Osteocyte (in vitro differentiated cells): ENCODE measurements at places on chromosomes 4 and X. TPM values are rescaled to one million over a fixed set of nuclear protein-coding genes. Genes with fewer than 3 reads are reported as not detected.

DNA sequence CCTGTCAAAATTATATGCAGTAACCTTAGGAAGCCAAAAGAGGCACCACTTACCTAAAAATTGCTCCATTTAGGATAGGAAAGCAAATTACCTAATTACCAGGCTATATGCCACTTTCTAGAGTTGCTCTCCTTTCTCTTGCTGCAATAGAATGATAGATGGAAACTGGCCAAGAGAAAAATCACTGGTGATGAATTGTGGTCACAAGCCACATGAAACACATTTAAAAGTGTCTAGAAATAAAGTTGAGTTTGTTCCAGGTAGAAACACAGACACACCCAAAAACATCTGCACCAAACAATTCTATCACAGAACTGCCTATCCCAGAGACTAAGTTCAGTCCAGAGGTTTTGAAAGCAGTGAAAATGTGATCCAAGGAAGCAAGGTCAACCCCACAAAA, 337.7 kb downstream of the PCDH19 start:
- no peak overlapping the region for H3K4me3 ChIP-seq
- no peak overlapping the region for H3K27ac ChIP-seq
- H3K27me3 ChIP-seq = no peaks in the 10 kb centered on the region
- H3K4me1 ChIP-seq = no peaks in the 10 kb centered on the region
- H3K36me3 ChIP-seq = no peaks in the 10 kb centered on the region

PAGE4 gene
- total RNA-seq = not detected in 2 replicates

- no peaks in the 10 kb centered on the region for H3K36me3 ChIP-seq
- no peak overlapping the region for H3K27ac ChIP-seq
- no peak overlapping the region for H3K4me3 ChIP-seq
- no peak for DNase-seq
Observed at GRCh38 chr4:83947125-83947829, 411.4 kb downstream of the GPAT3 start.

SYN1 gene
- total RNA-seq = 0.71 and 1.9 TPM in 2 replicates

GRCh38 chrX:10387011-10387410, 230.2 kb downstream of the CLCN4 start:
- H3K27ac ChIP-seq = no peak overlapping the region
- H3K36me3 ChIP-seq = peaks cover 3% of the 10 kb centered on the region
- H3K27me3 ChIP-seq = no peaks in the 10 kb centered on the region
- no peak for DNase-seq

GRCh38 chr4:153159016-153159415, 45.2 kb upstream of the TRIM2 start:
- H3K4me3 ChIP-seq = no peak overlapping the region
- no peak overlapping the region for H3K27ac ChIP-seq
- no peak for DNase-seq
- H3K27me3 ChIP-seq = peaks cover 8% of the 10 kb centered on the region
- no peaks in the 10 kb centered on the region for H3K36me3 ChIP-seq
- H3K4me1 ChIP-seq = peaks cover 28% of the 10 kb centered on the region

ENPP6 gene
- total RNA-seq = not detected in 2 replicates

DNA sequence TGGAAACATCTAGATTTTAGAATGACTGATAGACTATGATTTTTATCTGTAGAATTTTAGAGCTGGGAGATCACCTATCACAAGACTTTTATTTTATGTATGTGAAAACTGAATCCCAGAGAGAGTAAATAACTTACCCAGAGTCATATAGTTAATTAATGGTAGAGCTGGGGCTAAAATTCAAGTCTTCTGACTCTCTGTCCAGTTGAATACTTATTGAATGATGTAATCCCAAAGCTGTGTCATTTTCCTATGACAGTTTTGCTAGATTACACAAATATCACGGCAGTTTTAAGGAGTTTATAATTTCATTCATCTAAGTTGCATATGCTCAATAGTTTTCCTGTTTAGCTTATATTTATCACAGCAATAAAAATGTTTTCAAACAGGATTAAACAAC, 6.7 kb downstream of the NRK start:
- no peak overlapping the region for H3K4me3 ChIP-seq
- no peaks in the 10 kb centered on the region for H3K36me3 ChIP-seq
- DNase-seq = no peak
- peaks cover 6% of the 10 kb centered on the region for H3K4me1 ChIP-seq
- no peaks in the 10 kb centered on the region for H3K27me3 ChIP-seq

- no peak overlapping the region for H3K4me3 ChIP-seq
- no peaks in the 10 kb centered on the region for H3K36me3 ChIP-seq
- no peak overlapping the region for H3K27ac ChIP-seq
- no peaks in the 10 kb centered on the region for H3K4me1 ChIP-seq
- DNase-seq = no peak
Observed at GRCh38 chr4:31187979-31188378, 467.8 kb downstream of the PCDH7 start.

FAAH2 gene
- 0.30 and 0.81 TPM in 2 replicates for total RNA-seq

- no peaks in the 10 kb centered on the region for H3K27me3 ChIP-seq
- peaks cover 12% of the 10 kb centered on the region for H3K36me3 ChIP-seq
- no peak overlapping the region for H3K4me3 ChIP-seq
- peaks cover 11% of the 10 kb centered on the region for H3K4me1 ChIP-seq
- H3K27ac ChIP-seq = no peak overlapping the region
- DNase-seq = no peak
Observed at GRCh38 chr4:122167369-122167768, 15.2 kb downstream of the BLTP1 start.

CXCR3 gene
- total RNA-seq = not detected in 2 replicates

TLL1 gene
- 39.2 and 39.7 TPM in 2 replicates for total RNA-seq

DUX4 gene
- not detected in 2 replicates for total RNA-seq

- H3K36me3 ChIP-seq = no peaks in the 10 kb centered on the region
- H3K27ac ChIP-seq = no peak overlapping the region
- no peaks in the 10 kb centered on the region for H3K4me1 ChIP-seq
- no peak for DNase-seq
Observed at GRCh38 chrX:42751573-42751972, 26.4 kb downstream of the PPP1R2C start.

ZNF711 gene
- total RNA-seq = 8.8 and 8.9 TPM in 2 replicates

DNA sequence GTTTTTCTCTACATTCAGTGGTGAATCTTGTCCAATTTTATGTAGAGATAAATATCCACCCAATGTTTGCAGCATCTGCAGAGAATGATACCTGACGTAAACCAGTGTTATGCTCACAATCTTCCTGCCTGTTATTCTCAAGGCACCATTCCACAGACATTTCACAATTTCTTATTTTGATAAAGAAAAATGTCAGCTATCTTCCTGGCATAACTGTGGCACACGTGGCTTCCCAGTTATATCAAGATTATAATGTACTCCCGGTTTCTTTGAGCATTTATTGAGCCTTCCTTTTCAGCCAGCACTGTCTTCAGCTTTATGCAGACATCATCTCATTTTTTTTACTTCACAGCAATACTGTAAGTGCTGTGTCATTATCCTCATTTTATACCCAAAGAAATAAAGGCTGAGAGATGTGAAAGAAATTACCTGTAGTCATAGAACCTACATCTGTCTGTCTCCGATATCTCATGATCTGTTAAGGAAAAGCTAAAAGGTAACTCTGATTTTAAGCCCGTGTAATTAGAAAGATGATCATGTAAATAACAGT, 1300.8 kb upstream of the TENM3 start:
- H3K36me3 ChIP-seq = no peaks in the 10 kb centered on the region
- DNase-seq = no peak
- H3K4me1 ChIP-seq = no peaks in the 10 kb centered on the region

DNA sequence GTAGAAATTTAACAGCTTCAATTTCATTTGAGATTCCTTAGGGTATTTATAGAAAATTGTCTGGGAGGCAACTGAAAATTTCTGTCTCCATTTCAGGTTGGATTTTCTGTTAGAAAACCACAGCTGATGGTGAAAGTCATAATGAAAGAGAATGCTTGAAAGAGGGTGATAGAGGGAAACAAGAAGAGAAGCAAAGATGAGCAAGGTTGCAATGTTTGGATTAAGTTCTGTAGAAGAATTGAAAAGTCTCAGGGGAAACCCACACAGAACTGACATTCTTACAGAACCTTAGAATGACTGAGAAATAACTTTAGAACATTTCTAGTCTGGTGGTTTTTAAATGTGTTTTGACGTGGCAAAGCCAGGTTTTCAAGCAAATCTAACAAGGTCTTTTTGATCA, 14.7 kb downstream of the GBA3 start:
- no peaks in the 10 kb centered on the region for H3K4me1 ChIP-seq
- no peak overlapping the region for H3K4me3 ChIP-seq
- DNase-seq = no peak
- H3K27me3 ChIP-seq = peaks cover 23% of the 10 kb centered on the region

DNA sequence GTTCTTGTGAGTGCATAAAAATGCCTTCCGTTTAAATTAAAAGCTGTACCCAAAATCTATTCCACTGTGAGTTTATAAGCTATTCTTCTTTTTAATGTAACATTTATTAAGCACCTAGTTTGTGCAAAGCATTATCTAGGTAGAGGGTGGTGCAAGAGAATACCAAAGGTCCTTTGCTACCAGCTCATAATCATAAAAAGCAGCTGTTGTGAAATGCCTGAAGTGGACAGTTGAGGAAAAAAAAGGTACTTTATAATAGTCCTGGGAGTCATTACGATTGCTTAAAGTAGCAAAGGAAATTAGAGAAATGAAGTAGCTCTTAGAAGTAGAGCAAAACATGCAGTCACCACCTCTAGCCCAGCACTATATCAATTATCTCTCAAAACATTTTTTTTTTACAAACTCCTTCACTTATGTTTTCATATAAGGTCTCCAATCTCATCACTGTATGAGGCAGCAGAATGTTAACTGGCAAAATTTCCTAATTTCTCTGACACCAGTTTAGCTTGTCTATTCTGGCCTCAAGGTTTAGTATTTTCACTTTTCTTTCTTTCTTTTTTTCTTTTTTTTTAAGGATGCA, 2.1 kb downstream of the MBNL3 start:
- H3K27me3 ChIP-seq = peaks cover 19% of the 10 kb centered on the region
- no peak for DNase-seq
- no peaks in the 10 kb centered on the region for H3K36me3 ChIP-seq
- H3K4me1 ChIP-seq = peaks cover 16% of the 10 kb centered on the region
- H3K4me3 ChIP-seq = no peak overlapping the region

GAGE12F gene
- total RNA-seq = not detected in 2 replicates

SYTL4 gene
- total RNA-seq = 19.7 and 23.2 TPM in 2 replicates

- peak overlapping the region; percentile 79 for H3K4me3 ChIP-seq
- no peaks in the 10 kb centered on the region for H3K27me3 ChIP-seq
- peak overlapping the region; percentile 86 for H3K27ac ChIP-seq
Observed at GRCh38 chrX:53088136-53088974, 5.6 kb upstream of the KANTR start.

- no peak overlapping the region for H3K27ac ChIP-seq
- no peak overlapping the region for H3K4me3 ChIP-seq
- no peak for DNase-seq
- no peaks in the 10 kb centered on the region for H3K27me3 ChIP-seq
- H3K4me1 ChIP-seq = peaks cover 10% of the 10 kb centered on the region
Observed at GRCh38 chrX:38311743-38312142, 15.6 kb downstream of the RPGR start.
